ENCODE measurements at places on chromosomes 11 and 22.

DNA sequence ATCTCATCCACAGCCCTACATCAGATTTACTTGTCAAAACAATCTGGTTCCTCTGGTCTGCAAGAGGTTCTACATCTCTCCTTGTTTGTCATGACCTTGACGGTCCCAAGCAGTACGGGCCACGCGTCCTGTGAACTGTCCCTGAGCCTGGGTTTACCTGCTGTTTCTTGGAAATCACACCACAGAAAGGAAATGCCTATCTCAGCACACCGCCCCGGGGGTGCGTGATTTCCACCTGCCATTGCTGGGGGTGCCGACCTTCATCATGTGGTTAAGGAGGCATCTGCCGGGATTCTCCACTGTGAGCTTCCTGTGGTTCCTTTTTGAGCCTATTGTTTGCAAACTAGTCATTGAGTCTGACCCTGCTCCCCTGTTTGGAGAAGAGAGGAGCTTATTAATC, 1363.4 kb downstream of the BRD1 start:
- no peak for DNase-seq

DNA sequence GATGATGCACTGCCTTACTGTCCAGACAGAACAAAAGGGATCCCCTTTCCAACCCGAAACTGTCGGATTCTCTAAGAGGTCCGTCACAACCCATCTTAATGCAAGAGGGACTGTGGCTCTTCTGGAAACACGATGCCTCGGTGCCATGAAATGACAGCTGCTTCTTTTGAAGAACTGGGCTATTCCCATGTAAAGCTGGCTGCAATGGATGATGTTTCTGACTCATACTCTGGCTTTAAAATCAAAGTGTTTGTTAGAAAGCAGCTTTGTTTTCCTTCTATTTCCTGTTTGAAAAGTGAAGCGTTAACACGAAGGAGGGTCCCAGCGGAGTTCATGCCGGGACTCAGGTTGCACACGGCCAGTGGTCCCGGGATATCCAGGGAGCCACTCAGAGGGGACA, 3.1 kb downstream of the TP53AIP1 start:
- no peak for DNase-seq

- DNase-seq: no peak
These were observed 2.3 kb downstream of the SHANK3 start for GRCh38 chr22:50674606-50675552.

- no peak for DNase-seq
These were observed 71.3 kb downstream of the BBOX1 start for GRCh38 chr11:27111896-27112295.

DNA sequence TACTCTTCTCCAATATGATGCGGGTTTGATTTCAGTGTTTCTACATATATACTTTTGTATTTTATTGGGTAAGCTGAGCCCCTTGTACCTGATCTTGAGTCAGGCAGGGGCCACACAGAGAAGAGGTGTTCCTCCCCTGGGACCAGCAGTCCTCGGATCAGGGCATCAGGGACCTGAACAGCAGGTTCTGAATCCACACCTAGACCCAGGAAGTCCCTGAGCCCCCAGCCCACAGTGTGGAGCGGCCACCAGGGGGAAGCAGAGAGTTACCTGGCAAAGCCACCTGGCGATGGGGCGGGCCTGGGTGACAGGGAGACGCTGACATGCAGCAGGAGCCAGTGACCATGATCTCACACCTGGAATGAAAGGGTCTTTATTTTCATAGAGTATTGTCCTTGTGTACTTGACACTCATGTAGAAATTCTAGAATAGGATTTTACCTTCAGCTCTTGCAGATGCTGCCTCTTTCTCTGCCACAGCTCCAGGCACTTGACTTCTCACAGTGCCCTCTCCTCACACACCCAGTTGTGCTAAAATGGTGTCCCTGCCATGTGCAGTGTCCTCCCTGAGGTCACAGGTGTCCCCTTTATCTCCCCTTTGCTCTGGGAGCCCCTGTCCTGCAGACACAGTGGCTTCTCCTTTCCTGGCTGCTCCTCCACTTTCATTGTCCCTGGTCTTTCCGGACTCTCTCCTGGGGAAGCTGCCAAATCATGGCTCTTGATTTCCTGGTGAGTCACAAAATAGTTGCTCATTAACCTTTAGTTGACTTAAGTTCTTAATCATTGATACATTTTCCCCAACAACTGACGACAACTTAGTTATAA, 48.5 kb downstream of the GGTLC2 start:
- DNase-seq: peak; percentile 53

- peak; percentile 86 for DNase-seq
These were observed 41.0 kb upstream of the APLNR start for GRCh38 chr11:57277845-57278720.

DNA sequence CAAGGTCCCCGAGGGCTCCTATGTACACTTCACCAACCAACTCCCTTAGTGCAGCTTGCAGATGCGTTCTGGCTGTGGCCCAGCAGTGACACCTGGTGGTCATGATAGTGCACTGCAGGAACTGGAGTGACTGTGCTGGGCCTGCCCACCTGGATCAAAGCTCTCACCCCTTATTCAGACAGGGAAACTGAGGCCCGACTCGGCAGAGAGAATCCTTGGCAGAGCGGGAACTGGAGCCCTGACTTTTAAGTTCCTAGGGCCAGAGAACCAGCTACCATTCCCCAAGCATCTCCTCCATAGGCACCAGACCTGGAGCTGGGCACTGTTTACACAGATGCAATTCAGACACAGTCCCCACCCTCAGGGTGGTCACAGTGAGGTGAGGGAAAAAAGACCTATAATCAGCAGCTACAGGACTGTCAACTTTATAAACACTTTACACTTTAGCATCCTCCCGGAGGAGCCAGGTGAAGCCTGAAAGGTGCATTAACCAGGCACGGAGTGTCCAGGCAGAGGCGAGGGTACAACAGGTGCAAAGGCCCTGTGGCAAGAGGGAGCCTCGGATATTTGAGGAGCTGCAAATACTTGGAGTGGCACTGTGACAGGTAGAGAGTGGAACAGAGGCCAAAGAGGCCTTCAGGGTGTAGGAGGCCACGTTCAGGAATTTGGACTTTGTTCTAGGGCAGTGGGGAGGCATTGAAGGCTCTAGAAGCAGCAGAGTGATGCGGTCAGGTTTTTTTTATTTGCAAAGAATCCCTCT, 22.0 kb downstream of the RHBDD3 start:
- DNase-seq: peak; percentile 81

GRCh38 chr11:63537293-63538101, 889 bp downstream of the PLAAT4 start:
- peak; percentile 94 for DNase-seq

GRCh38 chr22:45740236-45740635, 68.6 kb downstream of the ATXN10 start:
- peak; percentile 68 for DNase-seq

- DNase-seq: no peak
These were observed 34.2 kb upstream of the SYT13 start for GRCh38 chr11:45320371-45320770.

DNA sequence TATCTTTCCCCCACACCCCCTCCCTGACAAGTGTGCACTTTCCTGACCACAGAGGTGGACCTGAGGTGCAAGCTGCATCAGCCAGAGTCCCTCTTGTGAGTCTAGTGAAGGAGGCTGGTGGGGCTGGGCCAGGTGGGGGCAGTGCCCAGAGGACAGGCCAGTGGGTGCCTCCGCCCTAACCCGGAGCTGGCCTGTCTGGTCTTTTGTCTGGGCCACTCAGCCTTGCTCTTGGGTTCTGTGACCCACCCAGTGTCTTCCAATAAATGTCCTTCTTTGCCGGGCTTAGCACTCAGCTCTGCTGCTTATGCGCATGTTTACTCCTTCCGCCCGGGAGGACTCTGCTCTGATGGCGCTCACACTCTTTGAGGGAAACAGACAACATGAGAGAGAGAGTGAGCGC, 526.2 kb downstream of the TBC1D22A start:
- DNase-seq: no peak

- DNase-seq: no peak
These were observed 69.3 kb downstream of the RAB38 start for GRCh38 chr11:88105951-88106350.

DNA sequence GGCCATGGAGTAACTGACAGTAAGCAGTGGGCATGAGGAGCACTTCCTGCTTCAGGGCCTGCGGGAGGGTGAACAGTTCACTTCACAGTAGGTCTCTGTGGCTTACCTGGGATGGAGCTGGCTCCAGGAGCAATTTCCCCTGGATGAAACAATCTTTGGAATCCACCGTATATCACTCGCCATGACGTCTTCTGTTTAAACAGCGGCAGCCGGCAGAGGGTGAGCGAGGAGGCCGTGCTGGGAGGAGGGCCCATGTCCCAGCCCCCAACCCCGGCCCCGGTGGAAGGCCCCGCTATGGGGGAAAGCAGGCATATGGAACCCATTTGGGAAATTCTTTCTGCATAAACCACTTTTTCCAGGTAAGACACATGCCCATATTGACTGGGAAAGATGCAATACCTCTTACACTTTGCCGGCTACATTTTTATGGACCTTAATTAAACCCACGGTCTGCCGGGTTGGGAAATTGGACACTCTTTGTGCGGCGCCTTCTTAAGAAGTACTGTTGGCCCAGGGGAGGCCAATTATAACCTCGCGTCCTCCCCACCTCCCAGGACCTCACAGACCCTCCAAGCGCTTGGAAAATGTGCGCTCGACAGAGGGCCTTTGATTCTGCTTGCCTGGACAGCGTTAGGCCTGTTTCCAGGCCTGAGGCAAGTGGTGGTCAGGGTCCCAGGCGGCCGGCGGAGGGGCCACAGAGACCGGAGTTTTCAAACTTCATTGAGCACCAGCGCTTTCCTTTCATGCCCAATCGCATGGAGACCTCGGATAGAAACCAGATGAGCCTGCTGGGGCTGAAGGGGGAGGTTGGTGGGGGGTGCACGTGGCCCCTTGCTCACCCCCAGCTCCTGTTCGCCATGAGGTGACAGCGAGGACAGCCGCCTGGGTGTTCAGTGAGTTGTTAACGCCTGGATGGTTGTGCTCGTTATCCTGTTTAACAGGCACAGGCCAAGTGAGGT, 40.4 kb downstream of the SMIM38 start:
- DNase-seq: no peak

DNA sequence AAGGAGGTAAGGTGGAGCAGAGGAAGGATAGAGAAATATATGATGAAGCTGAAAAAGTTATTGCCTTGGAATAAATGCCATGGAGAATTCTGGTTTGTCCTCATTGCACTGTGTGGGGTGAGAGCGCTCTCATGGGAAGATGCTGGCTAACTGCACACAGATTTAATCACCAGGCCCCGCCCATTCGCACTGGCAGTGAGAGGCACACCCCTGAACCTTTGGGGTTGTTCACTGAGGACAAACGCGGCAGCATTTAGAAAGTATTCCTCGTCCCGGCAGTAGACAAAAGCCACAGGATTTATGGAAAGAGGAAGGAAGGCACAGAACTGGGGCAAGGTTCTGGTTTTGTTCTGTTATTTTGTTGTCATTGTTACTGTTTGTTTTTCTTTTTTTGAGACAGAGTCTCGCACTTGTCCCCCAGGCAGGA, 70.2 kb downstream of the MED15 start:
- DNase-seq: no peak

- peak; percentile 24 for DNase-seq
These were observed 908 bp downstream of the PPME1 start for GRCh38 chr11:74171997-74172396.

GRCh38 chr22:27726686-27727449, 74.7 kb downstream of the MN1 start:
- peak; percentile 62 for DNase-seq

DNA sequence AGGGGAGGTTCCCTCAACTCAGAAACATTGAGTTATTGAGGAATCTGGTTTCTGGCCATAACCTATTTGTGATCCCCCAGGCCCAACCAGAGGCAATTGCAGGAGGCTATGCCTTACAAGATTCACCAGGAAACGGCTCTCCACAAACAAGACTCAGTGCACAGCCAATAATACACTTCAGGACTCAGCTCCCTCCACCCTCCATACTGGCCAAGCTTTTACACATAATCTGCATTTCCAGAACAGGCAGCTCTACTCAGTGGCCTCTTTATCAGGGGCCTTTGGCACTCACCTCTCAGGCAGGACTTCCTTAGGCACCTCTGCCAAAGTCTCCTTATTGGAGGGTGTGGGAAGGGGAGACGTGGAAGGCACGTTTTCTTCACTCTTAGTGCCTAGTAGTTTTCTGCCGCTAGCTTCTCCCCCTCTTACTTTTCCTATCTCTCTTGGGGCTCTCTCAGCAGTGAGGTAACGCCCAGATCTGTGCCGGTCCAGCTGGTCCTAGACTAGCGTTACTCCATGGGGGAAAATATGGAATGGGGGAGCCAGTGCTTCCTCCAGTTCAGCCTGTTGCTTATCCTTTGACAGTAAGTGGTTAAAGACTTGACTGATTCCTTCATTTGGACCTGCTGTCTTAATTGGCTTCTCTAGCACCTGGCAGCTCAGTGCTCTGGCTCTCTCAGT, 62.8 kb upstream of the ANO3 start:
- no peak for DNase-seq

GRCh38 chr11:63573881-63574855, 11.0 kb upstream of the PLAAT2 start:
- DNase-seq: peak; percentile 96

GRCh38 chr11:74672332-74672955, 58.8 kb downstream of the CHRDL2 start:
- no peak for DNase-seq

GRCh38 chr11:128678024-128678423, 15.8 kb upstream of the FLI1 start:
- no peak for DNase-seq

- DNase-seq: no peak
These were observed 19.2 kb upstream of the CBX6 start for GRCh38 chr22:38891256-38891655.

DNA sequence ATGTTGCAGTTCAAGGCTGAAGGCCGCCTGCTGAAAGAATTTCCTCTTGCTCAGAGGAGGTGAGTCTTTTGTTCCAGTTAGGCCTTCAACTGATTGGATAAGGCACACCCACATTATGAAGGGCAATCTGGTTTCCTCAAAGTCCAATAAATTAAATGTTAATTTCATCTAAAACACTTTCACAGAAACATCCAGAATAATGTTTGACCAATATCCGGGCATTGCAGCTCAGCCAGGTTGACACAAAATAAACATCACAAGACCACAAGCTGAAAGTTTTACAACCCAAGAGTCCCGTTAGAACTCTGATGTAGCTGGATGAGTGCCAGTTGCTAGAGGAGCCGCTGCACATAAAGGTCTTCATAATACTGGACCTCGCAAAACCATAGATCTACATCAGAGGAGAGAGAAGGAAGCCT, 64.9 kb upstream of the EED start:
- DNase-seq: no peak

DNA sequence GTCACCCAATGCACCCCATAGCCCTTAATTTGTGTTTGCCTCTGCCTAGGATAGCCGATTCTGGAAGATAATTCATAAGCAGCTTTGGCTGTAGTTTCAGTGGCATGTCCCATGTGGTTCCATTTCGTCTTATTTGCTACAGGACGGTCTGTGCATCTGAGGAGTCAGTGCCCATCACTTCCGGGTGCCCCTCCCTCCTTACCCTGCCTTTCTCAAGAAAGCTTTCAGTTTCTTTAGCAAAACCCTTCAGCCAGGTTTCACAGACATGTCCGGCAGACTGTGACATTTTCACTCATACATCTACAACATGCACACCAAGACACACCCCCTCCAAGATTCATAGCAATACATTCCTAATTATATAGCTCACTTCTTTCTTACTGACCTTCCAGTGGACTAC, 14.3 kb downstream of the TP53AIP1 start:
- DNase-seq: no peak
